GM13977 (cell line): ENCODE measurements at places on chromosomes 3 and 15.
A peak's percentile ranks its signal among the peaks of the same experiment; 100 is the strongest.

- no peak for DNase-seq
Observed at GRCh38 chr3:25455441-25456132, 27.5 kb downstream of the RARB start.

- no peak for DNase-seq
Observed at GRCh38 chr3:195102609-195103467, 168.1 kb downstream of the XXYLT1 start.

- no peak for DNase-seq
Observed at GRCh38 chr3:15512166-15512565, 9.3 kb downstream of the COLQ start.

DNA sequence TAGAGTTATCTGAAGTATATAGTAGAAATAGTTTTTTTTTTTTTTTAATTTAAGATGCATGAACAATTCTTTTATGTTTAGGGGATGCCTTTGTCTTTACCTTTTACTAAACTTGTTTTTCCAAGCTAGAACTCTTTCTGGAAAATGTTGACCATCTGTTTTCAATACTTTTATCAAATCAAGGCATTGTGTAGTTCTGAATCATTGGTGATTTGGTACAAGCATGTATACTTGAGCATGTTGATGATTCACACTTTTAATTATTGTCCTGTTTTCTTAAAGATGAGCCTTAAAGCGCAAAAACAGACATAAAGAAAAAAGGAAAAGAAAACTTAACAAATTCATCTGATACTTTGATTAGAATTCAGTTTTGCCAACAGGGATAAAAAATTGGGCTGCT, 28.3 kb downstream of the PDCD6IP start:
- no peak for DNase-seq

GRCh38 chr3:132395126-132395525, 22.2 kb upstream of the DNAJC13 start:
- no peak for DNase-seq

DNA sequence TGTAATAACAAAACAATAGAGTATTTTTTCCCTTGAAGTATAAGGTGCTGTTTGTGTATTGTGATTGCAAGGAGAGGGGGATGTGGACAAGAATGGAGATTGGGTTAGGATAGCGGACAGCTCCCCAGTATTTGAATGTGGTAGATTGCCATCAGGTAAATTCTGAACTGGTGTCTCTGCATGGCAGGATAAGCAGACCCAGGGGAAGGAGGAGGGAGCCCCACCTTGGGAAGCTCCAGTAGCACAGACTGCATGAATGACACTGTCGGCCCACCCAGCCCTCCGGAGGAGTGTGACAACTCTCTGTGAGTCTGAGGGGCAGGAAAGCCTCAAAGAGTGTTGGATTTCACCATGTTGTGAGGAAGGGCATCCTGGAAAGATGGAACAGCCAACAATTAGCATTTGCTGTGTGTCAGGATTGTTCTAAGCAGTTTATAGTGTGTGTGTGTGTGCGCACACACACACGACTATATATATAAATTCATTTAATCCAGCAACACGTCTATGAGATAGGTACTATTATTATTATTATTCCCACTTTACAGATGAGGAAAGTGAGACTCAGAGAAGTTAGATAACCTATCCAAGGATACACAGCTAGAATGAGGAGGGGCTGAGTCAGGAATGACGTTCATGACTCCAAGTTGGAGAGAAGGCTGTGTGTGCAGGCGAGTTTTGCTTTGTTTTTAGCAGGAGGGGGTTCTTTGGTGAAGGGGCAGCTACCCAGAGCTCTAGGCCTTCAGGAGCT, 63.4 kb upstream of the LCTL start:
- no peak for DNase-seq

DNA sequence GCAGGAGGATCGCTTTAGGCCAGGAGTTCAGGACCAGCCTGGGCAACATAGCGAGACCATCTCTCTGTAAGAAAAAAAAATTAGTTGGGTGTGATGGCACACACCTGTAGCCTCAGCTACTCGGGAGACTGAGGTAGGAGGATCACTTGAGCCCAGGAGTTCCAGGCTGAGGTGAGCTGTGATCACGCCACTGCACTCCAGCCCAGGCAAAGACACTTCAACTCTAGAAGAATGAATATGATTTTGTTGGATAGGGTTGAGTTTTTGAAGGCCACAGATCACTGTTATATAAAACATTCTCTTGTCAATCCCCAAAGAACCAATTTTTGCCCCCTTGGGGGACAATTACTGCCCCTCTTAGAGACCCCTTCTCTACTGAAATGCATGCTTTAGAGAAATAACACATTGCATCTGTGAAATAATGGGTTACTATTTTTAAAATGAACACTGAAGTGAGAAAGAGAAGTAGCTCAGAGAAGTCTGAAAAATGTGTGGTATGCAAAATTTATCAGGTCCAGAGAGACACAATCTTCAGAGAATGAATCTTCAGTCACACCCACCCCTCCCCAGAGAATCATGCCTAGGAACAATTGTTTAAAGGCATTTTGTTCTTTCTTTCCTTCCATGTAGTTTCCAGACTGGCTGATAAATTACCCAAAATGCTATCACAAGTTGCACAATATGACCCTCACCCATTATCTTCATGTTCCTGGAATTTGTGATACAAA, 42.7 kb downstream of the METTL6 start:
- peak; percentile 54 for DNase-seq

GRCh38 chr3:13420831-13421765, 976 bp upstream of the NUP210 start:
- peak; percentile 59 for DNase-seq

- DNase-seq: no peak
Observed at GRCh38 chr3:197168606-197169005, 129.8 kb downstream of the DLG1 start.

DNA sequence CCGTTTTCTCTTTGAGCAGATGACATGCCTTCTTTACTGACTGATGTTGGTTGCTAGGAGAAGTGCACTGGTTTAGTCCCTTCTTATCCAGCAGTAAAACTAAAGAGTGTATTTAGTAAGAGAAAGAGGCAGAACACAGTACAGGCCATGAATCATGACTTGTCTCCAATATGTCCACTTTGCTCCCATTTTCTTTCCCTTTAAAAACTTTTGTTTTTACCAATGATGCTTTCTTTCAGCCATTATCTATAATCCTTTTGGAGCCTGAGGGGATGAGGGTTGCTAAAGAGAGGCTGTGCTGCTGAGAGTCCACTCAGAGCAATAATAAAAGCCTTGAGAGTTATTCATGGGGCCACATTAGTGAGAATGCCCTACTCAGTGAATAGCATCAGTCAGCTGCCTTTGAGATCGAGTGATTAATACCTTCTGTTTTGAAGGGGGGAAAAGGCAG, 12.2 kb downstream of the ROBO2 start:
- DNase-seq: no peak

DNA sequence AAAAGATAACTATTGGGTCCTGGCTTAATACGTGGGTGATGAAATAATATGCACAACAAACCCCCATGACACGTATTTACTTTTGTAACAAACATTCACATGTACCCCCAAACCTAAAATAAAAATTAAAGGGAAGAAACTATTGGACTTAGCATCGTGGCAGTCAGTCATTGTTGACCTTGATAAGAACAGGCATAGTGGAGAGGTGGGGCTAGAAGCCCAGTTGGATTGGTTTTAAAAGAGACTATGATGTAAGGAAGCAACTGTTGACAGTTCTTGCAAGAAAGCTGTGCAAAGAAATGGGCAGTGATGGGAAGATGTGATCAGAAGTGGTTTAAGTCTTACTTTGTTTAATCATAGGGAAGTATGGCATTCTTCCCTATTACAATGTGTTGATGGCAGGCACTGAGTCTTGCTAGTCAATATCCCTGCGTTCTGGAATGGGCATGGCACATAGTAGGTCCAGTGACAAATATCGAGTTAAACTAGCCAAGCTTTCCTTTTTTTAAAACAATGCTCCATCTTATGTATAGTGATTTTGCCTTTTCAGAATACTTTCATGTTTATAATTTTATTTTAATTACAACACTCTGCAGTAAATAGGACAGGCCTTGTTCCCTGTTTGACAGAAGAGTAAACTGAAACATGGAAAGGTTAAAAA, 37.9 kb downstream of the CAPN7 start:
- no peak for DNase-seq

DNA sequence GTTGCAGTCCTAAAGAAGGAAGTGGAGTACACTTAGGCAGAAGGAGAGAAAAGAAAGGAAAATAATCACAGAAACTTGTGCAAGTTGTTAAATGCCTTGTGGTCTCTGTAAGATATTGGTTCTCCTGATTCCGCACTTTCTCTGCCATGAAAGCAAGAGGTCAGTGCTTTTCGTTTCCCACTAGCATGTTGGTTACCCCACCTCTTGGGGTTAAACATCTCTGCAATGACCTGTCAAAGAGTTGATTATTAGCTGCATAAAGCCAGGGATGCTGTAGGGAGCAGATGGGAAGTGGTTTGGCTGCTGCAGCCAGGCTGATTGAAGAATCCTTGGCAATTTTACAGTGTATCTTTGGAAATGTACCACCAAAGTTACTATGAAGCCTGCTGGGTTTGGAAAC, 33.3 kb downstream of the ZNF609 start:
- no peak for DNase-seq

GRCh38 chr3:179416681-179417080, 34.6 kb downstream of the GNB4 start:
- no peak for DNase-seq

DNA sequence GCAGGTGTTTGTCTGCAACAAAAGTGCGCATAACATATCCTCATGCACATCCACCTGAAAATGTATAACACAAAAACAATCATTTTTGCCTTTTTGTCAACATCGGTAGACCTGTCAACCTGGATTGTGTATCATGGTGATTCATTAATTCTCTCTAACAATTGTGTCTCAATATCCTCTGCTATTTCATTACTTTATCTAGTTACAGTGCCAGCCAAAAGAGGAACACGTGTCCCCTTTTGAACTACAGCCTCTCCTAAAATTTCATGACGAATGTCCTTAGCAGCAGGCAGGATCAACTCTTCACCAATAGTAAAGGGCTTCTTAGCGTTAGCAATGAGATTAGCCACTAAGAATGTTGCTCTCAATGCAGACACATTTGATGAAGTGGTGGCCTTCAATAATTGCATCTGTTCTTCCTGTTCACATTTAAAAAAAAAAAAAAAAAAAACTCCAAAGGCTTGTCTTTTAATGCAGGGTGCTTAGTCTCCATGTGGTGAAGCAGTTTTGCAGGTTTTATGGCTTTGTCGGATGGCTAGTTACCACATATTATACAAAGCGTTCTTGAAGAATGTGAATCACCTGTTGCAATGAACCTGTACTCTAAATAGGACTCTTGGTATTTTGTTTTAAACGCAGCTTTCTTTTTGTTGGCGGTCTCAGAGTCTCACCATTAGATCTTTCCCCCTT, 45.7 kb upstream of the MCTP2 start:
- no peak for DNase-seq

GRCh38 chr15:69323893-69324430, 25.2 kb downstream of the PAQR5 start:
- DNase-seq: no peak
